ENCODE measurements at places on chromosomes 2 and 18.

DNA sequence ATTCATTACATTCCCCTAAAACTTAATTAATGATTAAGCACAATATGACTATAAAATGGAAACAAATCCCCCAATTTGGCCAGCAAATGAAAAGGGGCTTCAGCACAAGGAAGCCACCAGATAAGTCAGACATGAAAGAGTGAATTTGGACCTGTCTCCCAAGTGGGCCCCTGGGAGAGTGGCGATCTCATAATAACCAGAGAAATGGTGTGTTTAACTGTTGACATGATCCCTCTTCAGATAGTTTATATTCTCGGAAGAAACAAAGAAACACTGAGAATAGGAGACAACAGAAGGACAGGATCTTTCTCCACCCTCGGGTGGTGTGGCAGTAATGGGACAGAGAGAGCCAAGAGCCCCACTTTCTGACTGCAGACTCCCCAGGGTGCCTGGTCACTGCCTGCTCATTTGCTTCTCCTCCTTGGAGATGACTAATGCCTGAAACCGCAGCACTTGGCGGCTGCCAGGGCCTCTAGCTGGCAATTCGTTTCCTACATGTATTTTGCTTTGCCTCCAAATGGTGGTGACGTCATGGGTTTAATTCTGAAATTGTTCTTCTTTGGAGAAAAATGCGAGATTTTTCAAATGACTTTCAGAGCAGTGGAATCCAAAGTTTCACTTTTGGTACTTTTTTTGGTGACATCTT is 46.4 kb upstream of the SPP2 start:
- H3K27ac ChIP-seq, result no peak overlapping the region
- DNase-seq, result no peak
- no peak overlapping the region for H3K4me3 ChIP-seq
- H3K27me3 ChIP-seq, result no peaks in the 10 kb centered on the region
- no peaks in the 10 kb centered on the region for H3K4me1 ChIP-seq

GRCh38 chr2:18525236-18525635 is 35.2 kb downstream of the RDH14 start:
- H3K27me3 ChIP-seq, result no peaks in the 10 kb centered on the region
- no peak overlapping the region for H3K4me3 ChIP-seq
- H3K4me1 ChIP-seq, result 0 out of 2 replicates have a peak, but pooled peaks cover 4% of the 10 kb centered on the region
- no peak for DNase-seq
- no peaks in the 10 kb centered on the region for H3K36me3 ChIP-seq

- H3K27me3 ChIP-seq, result no peaks in the 10 kb centered on the region
- no peak overlapping the region for H3K27ac ChIP-seq
- H3K36me3 ChIP-seq, result no peaks in the 10 kb centered on the region
- DNase-seq, result no peak
- no peaks in the 10 kb centered on the region for H3K4me1 ChIP-seq
These were observed 99.0 kb downstream of the HS1BP3 start for GRCh38 chr2:20551945-20552328.

DNA sequence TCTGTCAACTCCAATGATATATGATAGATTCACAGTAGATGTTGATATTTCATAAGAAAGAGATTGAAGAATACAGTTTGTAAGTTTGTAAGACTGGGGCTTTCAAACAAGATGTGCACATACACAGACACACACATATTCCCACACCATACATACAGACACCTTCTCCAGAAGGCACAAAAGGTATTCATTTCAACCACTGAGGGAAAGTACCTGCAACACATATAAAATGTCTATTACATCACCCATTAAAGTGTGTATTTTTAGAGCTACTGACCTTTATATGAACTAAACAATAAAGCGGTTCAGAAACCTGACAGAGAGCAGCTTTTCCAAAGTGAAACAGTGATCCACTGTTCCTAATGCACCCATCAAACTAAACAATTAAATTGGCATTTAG is 53.3 kb downstream of the CCDC148 start:
- H3K27me3 ChIP-seq, result no peaks in the 10 kb centered on the region
- no peak overlapping the region for H3K27ac ChIP-seq
- no peaks in the 10 kb centered on the region for H3K36me3 ChIP-seq
- DNase-seq, result no peak
- H3K4me3 ChIP-seq, result no peak overlapping the region

DNA sequence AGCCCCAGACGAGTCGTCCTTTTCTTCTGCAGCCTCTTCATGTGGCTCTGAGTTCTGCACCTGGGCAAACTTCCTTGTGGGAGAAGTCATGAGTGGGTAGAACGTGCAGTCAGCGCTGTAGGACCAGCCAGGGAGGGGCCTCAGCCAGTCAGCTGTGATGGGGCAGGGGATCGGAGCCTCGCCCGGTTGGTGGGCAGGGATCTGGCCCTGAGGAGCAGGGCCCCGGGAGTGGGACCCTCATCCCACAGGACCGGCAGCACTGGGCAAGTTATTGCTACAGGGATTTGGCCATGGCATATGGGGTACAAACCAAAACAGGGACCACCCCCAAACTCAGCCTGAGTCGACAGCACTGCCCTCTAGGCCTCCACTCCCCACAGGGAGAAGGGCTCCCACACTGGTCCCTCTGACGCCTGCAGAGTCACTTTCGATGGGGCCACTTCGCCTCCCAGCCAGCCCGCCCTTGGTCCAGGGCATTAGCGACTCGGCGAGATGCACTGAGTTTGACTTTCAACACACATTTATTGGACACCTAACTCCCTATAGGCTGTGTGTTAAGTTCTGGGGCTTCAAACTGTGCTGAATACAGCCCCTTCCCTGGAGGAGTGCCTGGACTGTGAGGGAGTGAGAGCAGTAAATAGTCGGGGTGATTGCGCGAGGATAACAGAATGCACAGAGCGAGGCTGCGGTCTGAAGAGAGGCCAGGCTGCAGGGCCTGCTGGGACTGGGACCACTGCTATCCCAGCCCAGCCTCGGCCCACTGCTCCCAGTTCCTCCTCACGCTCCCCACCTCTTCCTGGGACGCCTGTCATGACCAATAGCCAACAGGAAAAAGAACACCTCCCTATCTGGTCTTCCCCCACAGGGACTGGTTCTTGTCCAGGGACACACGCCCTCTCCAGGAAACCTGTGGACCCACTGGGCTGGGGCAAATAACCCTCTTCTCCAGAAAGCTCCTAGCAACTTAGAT is 55.9 kb downstream of the SDC1 start:
- no peak overlapping the region for H3K27ac ChIP-seq
- H3K36me3 ChIP-seq, result no peaks in the 10 kb centered on the region
- H3K4me1 ChIP-seq, result peaks cover 9% of the 10 kb centered on the region
- DNase-seq, result no peak
- no peak overlapping the region for H3K4me3 ChIP-seq
- no peaks in the 10 kb centered on the region for H3K27me3 ChIP-seq

DNA sequence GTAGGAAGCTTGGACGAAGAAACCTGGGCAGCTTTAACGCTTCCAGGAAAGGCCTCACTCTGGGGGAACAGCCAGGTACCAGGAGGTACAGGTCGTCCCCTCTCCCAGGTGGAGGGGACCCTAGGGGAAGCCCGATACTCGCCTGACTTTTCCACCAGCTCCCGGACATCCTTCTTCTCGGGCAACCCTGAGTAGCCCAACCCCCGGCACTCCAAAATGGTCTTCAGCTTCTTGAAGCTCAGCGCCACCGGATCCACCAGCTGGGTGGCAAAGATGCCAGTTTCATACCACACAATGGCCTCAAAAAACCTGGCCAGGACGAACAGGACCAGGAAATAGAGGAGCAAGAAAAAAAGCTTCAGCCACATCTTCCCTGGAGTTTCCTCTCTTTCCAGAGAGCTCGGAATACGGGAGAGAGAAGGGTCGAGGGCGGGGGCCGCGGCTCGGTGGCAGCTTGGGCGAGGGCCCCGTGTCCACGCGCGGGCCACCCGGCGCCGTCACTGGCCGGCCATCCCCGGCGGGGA is 1.1 kb downstream of the RNF103 start:
- H3K4me1 ChIP-seq, result peaks cover 7% of the 10 kb centered on the region
- no peaks in the 10 kb centered on the region for H3K36me3 ChIP-seq
- H3K4me3 ChIP-seq, result peak overlapping the region; percentile 89
- H3K27ac ChIP-seq, result peak overlapping the region; percentile 97
- no peaks in the 10 kb centered on the region for H3K27me3 ChIP-seq
- no peak for DNase-seq

- no peak overlapping the region for H3K4me3 ChIP-seq
- no peaks in the 10 kb centered on the region for H3K36me3 ChIP-seq
- H3K27me3 ChIP-seq, result no peaks in the 10 kb centered on the region
- H3K4me1 ChIP-seq, result no peaks in the 10 kb centered on the region
These were observed 55.6 kb downstream of the TGFA start for GRCh38 chr2:70498054-70498453.

GRCh38 chr18:7466190-7466589 is 100.9 kb upstream of the PTPRM start:
- no peaks in the 10 kb centered on the region for H3K36me3 ChIP-seq
- no peak overlapping the region for H3K4me3 ChIP-seq

DNA sequence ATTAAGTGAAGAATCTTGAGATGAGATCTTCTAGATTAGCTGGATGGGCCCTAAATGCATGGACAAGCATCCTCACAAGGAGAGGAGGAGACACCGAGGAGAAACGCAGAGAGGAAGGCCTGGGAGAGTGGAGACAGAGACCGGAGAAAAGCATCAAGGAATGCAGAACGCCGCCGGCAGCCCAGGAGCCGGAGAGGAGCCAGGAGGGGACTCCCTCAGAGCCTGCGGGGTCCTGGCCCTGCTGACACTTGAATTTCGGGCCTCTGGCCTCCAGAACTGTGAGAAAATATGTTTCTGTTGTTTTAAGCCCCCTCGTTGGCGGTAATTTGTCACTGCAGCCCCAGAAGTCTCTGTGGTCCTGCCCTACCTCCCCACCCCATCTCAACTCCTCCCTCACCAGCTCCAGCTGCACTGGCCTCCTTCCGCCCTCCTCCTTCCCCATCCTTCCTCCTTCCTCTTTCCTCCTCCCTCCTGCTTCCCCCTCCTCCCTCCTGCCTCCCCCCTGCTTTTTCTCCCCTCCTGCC is 116.7 kb downstream of the TWIST2 start:
- H3K27ac ChIP-seq, result no peak overlapping the region
- H3K27me3 ChIP-seq, result no peaks in the 10 kb centered on the region
- no peaks in the 10 kb centered on the region for H3K36me3 ChIP-seq
- H3K4me1 ChIP-seq, result 0 out of 2 replicates have a peak, but pooled peaks cover 6% of the 10 kb centered on the region

- H3K4me1 ChIP-seq, result no peaks in the 10 kb centered on the region
- no peak for DNase-seq
- no peak overlapping the region for H3K4me3 ChIP-seq
- no peaks in the 10 kb centered on the region for H3K36me3 ChIP-seq
- no peak overlapping the region for H3K27ac ChIP-seq
- H3K27me3 ChIP-seq, result no peaks in the 10 kb centered on the region
These were observed 148.2 kb downstream of the NDUFA10 start for GRCh38 chr2:239876948-239877289.

DNA sequence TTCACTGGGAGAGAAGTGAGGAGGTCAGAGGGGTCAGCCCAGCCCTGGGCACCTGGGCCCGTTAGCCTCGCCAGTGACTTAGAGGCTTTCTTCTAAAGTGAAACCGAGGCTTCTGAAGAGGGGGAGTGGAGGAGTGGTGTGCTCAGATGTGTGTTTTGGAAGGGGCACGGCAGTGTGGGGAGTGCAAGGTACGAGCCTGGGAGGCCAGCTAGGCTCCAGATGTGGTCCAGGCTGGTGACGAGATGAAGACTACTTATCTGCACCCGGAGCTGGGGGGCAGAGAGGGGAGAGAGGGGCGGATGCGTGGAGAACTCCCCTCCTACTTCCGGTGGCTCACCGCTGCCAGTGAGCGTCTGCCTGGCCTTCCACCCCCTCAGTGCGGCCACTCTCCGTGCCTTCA is 371.3 kb upstream of the HS6ST1 start:
- no peaks in the 10 kb centered on the region for H3K4me1 ChIP-seq
- DNase-seq, result no peak
- no peaks in the 10 kb centered on the region for H3K27me3 ChIP-seq
- H3K27ac ChIP-seq, result no peak overlapping the region
- no peak overlapping the region for H3K4me3 ChIP-seq

DNA sequence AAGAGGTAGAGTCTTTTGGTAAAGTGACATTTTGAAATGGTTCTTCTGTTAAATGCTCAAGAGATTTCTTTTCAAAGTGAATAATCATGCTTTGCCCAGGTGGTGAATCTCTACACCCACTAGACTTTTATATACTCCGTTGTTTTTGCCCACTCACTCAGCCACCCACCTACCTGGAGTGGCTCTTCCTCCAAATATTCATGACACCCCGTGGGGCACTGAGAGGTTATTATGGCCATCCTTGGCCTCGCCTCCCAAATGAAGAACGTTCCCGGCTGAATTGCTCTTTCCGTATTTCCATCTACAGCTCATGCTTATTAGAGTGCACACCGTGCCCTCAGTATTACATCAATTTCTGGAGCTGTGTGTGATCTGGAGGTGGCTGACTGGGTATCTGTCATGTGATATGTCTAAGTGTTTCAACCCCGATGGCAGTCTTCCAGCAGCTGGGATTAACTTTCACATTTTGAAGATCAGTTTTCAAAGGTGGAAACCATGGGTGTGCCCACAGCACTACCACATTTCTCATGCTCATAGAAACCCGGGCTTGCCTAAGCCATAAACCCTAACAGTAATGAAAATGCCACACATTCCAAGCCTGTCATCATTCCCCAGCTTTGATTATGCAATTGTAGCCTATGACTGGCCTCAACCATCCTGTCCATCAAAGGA is 406.6 kb upstream of the MMADHC start:
- H3K4me1 ChIP-seq, result peaks cover 50% of the 10 kb centered on the region
- H3K4me3 ChIP-seq, result no peak overlapping the region

DNA sequence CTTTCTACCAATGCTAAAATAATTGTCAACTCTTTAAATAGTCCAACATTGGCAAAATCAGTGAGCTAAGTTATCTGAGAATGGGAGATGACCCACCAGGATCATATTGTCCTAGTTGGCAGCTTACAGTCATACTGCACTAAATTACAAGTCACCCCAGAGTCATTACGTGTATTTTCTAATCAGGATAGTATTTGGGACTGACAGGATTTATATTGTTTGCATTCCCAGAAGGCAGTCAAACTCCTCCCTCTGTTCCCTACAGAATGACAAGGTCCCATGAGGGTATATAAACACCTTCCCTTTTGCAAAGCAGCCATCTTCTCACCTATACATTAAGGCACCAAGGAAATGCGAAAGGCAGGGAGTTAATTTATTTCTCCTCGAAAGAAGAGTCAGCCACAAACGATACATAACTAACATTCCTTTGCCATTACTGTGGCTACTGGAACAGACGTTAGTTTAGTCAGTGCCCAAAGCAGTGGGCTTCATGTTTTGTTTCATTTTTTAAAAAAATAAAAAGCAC is 125.3 kb downstream of the ANTXR1 start:
- no peak overlapping the region for H3K27ac ChIP-seq
- no peak for DNase-seq
- no peaks in the 10 kb centered on the region for H3K27me3 ChIP-seq

- H3K4me3 ChIP-seq, result no peak overlapping the region
- no peak overlapping the region for H3K27ac ChIP-seq
- no peaks in the 10 kb centered on the region for H3K36me3 ChIP-seq
- no peaks in the 10 kb centered on the region for H3K27me3 ChIP-seq
These were observed 49.3 kb downstream of the TMX3 start for GRCh38 chr18:68665628-68666027.

- no peaks in the 10 kb centered on the region for H3K36me3 ChIP-seq
- no peak overlapping the region for H3K27ac ChIP-seq
- no peak for DNase-seq
These were observed 81.8 kb downstream of the HDAC4 start for GRCh38 chr2:239318790-239319661.

- H3K27ac ChIP-seq, result no peak overlapping the region
- no peaks in the 10 kb centered on the region for H3K4me1 ChIP-seq
- no peaks in the 10 kb centered on the region for H3K27me3 ChIP-seq
- no peak overlapping the region for H3K4me3 ChIP-seq
These were observed 83.4 kb downstream of the PXDN start for GRCh38 chr2:1660656-1661640.
